ENCODE measurements at places on chromosomes 16 and 17.

- DNase-seq = peak; percentile 69
These were observed 660 bp downstream of the RBBP6 start for GRCh38 chr16:24539850-24540601.

- DNase-seq = no peak
These were observed 12.0 kb upstream of the KRT19 start for GRCh38 chr17:41539979-41540701.

GRCh38 chr17:1568950-1569810, 6.6 kb upstream of the PITPNA start:
- DNase-seq = no peak

GRCh38 chr16:57720142-57720575, 15.4 kb upstream of the KATNB1 start:
- DNase-seq = peak; percentile 54

- no peak for DNase-seq
These were observed 3.6 kb downstream of the MAPK7 start for GRCh38 chr17:19381741-19382444.

Data from heart right ventricle (tissue), 16 donors.